ENCODE measurements at places on chromosomes 13 and 19. TPM values are rescaled to one million over a fixed set of nuclear protein-coding genes. Genes with fewer than 3 reads are reported as not detected.

DNA sequence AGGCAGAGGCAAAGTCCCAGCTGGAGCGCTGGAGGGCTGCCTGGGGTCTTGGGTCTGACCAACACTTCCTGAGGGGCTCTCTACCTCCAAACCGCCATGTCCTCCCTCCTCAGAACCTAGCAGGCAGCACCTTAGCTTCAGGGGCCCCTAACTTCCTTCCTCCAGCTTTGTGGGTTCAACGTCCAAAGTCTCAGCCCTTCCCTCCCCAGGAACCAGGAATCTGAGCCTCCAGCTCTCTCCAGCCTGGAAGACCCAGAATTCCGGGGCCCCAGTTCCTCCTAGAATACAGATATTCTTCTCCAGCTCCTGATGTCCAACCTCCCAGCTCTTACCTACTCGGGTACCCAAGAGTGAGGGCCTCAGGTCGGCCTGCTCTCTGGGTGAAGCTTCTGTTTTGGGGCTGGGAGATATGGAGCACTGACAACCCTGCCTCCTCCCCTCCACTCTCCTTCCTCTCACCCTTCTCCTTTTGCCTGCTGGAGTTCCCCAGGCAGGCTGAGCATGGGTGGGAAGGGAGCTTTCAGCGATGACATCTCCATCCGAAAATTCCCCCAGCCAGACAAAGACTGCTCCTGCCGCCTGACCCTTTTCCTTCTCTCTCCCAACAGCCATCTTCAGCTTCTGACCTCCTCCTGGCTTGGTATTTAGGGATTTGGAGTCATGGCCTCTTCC is 3.5 kb downstream of the TMEM150B start:
- no peak for DNase-seq

- no peak for DNase-seq
These were observed 5.0 kb upstream of the BICRA start for GRCh38 chr19:47603706-47604565.

The CA11 gene
- total RNA-seq, result 2.4 TPM

The NLRP5 gene
- not detected for total RNA-seq

The PSPC1 gene
- total RNA-seq, result 70.0 TPM
